ENCODE measurements at places on chromosomes 7 and 10.

GRCh38 chr10:86585037-86585929 is 63.7 kb upstream of the WAPL start:
- peak; percentile 66 for DNase-seq

DNA sequence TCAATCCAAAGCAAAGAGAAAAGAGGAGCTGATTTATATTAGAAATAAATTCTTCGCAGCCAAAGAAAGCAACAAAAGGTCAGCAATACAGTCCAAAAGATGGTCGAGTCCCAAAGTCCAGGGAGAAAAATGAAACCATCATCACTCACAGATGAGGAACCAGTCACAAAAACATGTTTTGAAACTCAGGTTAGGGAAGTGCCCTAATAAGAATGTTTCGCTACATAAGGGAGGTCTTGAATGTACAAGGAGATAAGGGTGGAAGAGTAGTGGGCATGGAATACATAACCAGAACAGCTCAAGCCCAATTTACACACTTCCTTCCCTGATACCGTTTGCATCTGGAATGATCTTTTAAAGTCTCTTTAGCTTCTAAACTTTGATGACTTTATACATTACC is 53.6 kb downstream of the VPS41 start:
- DNase-seq = no peak

GRCh38 chr7:43906331-43907010 is at the start of gene URGCP:
Gene URGCP, minus strand, starts transcription at chr7:43906596. Its CDS starts 21 bp downstream, at chr7:43906575.
- DNase-seq = no peak

DNA sequence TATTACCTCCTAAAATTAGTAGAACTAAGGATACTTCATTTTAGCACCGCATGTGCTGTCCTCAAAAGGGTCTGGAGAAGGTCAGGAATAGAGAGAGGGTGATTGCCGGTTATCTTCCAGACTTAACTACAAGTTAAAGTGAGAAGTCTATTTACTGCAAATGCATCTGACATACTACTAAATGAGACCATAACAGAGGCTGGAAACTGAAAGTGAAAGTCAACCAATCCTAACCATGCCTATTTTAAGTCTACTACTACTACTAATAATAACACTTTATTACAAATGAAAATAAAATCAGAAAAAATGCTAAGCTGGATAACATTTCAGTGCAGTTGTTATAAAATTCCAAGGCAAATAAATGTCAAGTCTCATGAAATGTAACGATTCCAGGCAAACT is 244.7 kb downstream of the KIF20B start:
- no peak for DNase-seq

DNA sequence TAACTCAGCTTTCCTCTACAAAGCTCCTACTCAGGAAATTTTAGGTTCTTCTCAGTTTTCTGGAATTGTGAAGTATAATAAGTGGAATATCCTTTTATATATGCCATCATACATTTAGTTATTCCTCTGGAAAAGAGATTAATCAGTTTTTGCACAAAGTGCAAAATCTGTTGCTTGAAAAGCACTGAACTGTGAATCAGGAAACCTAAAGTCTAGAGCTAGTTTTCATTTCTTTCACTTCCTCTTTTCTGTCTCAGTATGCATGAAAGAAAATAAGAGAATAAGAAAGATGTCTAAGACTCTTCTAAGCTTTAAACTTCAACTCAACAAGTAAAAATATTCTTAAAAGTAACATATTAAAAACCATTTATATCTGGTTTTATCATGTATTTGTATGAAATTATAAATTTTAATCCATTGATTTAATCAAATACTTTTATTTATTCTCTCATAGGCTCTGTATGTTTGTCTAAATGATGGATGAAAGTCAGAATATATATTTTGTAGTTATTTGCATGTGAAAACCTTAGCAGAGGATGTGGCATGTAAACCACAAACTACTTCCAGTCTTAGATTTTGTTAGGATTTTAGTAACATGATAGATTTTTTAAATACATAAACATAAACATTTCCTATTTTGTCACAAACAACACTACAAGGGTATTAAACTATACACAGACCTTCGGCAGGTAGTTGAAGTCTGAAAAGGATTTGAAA is 1073.0 kb downstream of the XPNPEP1 start:
- DNase-seq = no peak

DNA sequence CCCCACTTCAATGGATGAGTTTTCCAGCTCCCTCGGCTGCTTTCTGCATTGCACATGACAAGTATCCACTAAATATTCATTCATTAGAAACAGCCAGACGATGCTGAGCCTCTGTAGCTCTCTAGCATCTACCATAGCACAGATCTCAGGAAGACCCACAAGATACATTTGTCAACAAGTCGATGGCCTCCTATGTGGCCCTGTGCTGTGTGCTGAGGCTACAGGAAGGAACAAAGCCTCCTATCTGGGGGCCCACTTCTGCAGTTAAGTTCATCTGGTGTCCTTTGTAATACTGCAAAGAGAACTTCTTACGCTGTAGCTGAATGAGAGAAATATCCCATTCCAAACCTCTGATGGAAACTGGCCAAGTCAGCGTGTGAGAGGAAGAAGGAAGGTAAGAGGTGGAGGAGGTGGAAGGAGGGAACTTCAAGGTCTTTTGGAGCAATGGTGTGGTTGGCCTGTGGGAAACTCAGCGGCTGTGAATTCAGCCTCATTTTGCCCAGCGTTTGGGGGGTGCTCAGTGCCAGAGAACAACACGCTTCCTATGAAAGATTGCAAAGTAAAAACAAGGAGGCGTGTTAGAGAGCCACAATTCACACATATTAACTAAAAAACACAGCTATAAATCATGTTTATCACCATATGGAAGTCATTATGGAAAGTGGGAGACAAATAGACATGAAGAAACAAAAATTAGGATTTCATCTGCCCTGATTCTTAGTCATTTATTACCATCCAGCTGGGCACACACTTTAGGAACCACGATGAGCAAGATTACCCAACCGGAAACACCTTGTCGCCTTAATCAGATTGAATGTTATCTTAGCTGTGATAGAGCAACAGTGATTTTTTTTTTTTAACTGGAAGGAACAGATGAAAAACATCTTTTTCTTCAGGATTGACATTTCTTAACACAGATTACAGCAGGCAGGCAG is 62.2 kb upstream of the USP6NL start:
- DNase-seq = no peak

DNA sequence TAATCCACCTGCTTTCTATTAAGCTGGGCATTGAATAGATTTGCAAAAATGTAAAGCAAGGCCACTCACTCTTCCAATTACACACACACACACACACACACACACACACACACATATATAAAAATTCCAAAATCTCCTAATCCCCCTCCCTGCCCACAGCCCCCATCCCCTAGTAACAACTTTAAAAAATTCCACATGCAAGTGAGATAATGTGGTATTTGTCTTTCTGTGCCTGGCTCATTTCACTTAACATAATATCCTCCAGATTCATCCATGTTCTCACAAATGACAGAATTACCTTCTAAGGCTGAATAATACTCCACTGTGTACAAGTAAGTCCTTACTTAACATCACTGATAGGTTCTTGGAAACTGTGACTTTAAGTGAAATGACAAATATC is 24.2 kb downstream of the SH2D4B start:
- no peak for DNase-seq

DNA sequence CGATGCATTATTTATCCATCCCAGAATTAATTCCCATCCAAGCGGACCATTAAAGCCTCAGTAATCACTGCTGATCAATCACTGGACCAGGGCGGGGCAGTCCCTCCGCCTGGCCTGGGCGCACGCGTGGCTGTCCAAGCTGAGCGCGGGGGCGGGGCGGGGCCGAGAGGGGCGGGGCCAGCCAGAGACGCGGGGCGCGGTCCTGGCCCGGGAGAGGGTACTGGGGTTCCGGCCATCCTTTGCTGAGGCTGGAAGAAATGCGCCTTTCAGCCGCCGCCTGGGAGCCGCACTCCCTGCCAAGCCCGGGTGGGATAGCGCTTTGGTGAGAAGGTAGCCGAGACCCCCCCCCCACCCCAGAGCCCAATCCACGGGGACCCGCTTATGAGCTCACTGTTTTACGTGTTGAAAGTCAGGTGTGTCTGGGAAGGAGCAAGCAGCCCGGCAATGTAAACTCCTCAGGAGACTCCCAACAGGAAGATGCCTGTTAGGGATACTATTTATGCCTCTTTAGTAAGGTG is at the start of gene ARHGAP22:
Gene ARHGAP22, minus strand, starts transcription at position 83 of the 518 bp plus-strand sequence. CDS start 277 bp downstream, outside the sequence.
- DNase-seq = no peak

GRCh38 chr7:28246921-28247461 is 66.4 kb upstream of the JAZF1 start:
- DNase-seq = no peak

DNA sequence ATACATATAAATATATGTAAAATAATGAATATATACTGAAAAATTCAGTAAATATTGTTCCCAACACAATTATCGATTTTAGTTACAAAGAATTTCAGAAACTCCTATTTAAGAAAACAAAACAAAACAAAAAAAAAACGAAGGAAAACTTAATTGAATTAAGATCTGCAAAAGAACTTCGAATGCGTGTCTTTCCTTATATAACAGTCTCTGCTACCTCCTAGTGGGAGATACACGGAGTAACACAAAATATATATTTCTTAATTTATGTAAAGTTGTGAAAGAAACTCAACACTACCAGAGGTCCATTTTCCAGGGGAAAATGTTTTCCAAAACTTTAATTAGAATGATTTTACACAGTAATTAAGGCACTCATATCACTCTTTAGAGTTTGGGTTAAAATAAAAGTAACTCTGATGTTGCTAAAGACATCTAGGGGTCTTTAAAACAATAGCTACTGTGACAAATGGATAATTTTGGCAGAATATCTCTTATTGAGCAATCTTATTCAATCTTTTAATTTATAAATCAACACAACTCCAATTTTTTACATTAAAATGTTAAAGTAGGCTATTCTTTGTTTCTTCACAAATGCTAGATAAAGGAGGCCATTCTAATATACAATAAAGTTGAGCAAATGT is 41.6 kb downstream of the NEBL start:
- DNase-seq = peak; percentile 5
